ENCODE measurements at places on chromosomes 11 and 22.
A peak's percentile ranks its signal among the peaks of the same experiment; 100 is the strongest.

DNA sequence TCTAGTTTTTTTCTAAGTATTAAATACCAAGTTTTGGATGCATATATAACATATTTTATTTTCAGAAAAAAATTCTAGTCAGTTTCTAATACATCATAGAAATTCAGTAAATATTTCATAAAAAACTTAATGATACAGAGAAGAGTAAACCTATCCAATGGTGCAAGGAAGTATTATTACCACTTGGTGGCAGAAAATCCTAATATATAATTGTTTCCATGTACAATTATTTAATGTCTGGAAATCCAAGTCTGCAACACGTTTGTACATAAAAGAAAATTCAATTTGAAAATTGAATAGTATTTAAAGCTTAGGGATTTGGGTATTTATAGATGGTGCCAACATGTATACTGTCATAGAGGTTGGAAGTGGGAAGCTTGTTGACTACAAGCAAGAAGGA, 127.0 kb downstream of the TRPC6 start:
- H3K4me3 ChIP-seq, result no peak overlapping the region
- H3K27ac ChIP-seq, result no peak overlapping the region
- H3K27me3 ChIP-seq, result no peaks in the 10 kb centered on the region
- H3K36me3 ChIP-seq, result no peaks in the 10 kb centered on the region
- H3K4me1 ChIP-seq, result peaks cover 5% of the 10 kb centered on the region
- no peak for DNase-seq

DNA sequence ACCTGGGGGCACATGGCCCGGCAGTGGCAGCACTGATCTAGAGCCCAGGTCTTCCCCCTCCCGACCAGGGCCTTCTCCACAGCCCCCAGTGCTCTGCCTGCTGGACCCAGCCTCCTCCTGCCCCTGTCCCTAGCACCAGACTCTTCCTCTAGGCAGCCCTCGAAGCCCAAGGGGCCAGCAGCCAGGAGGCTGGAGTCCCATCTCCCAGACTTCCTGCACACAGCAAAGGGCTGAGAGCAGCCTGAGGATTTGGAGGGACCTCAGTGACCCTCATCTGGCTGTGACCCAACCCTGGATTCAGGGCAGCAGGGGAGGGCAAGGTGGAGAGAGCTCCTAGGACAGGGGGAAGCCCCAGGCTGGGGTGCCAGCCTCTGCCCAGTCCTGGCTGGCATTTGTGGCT, 3.0 kb downstream of the RHOD start:
- H3K4me1 ChIP-seq, result peaks cover 59% of the 10 kb centered on the region
- H3K27me3 ChIP-seq, result no peaks in the 10 kb centered on the region
- H3K36me3 ChIP-seq, result peaks cover 2% of the 10 kb centered on the region
- H3K27ac ChIP-seq, result peak overlapping the region; percentile 36
- DNase-seq, result no peak

GRCh38 chr11:74870485-74870884, 78.4 kb downstream of the XRRA1 start:
- H3K36me3 ChIP-seq, result peaks cover 16% of the 10 kb centered on the region
- DNase-seq, result no peak
- H3K27me3 ChIP-seq, result no peaks in the 10 kb centered on the region
- no peak overlapping the region for H3K27ac ChIP-seq
- H3K4me1 ChIP-seq, result no peaks in the 10 kb centered on the region
- no peak overlapping the region for H3K4me3 ChIP-seq

- H3K27ac ChIP-seq, result no peak overlapping the region
- H3K36me3 ChIP-seq, result no peaks in the 10 kb centered on the region
- H3K4me1 ChIP-seq, result peaks cover 58% of the 10 kb centered on the region
- DNase-seq, result no peak
These were observed 32.2 kb downstream of the RPL3 start for GRCh38 chr22:39287076-39287725.

DNA sequence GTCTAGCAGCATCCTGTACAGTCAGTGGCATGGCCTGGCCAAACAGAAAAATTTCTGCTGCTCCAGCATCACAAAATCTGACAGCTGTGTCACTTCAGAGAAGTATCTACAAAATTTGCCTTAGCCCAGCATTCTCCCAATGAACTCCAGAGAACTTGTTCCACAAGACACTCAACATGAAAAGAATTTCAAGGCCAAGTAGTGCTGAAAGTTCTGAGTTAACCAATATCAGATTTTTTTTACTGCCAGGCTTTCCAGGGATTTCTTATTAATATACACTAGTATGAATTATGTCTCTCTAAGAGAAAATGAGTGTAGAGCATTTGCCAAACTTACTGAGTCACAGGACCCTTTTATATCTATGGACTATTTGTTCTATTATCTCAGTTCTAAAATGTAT, 68.8 kb downstream of the OR5AK2 start:
- H3K27ac ChIP-seq, result no peak overlapping the region
- H3K4me1 ChIP-seq, result no peaks in the 10 kb centered on the region
- no peaks in the 10 kb centered on the region for H3K36me3 ChIP-seq
- DNase-seq, result no peak

GRCh38 chr11:92931746-92932422, 37.6 kb upstream of the MTNR1B start:
- H3K4me1 ChIP-seq, result no peaks in the 10 kb centered on the region
- no peak for DNase-seq
- H3K36me3 ChIP-seq, result no peaks in the 10 kb centered on the region
- H3K27me3 ChIP-seq, result peaks cover 3% of the 10 kb centered on the region
- no peak overlapping the region for H3K4me3 ChIP-seq
- no peak overlapping the region for H3K27ac ChIP-seq

DNA sequence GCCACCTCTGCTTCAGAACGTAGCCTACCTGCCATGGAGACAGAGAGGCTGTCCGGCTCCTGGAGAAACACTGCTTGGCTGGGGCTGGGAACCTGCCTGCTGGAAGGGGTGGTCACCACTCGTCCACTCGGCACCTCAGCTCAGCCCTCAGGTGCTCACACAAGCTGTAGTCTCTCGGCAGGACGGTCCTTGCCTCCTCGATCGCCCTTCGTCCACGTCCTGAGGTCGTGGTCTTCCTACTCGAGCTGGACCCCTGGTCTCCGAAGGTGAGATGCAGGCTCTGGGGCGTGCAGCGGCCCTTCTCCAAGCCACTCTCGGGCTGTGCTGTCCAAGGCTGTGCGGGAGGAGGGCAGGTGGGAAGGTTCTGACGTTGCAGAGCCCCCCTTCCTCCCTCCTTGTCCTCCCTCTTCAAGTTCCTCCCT, at the start of gene TBX10:
TSS of gene TBX10 (minus strand) at position 326 of the 422 bp plus-strand sequence. CDS start at position 35, 291 bp downstream.
- H3K4me3 ChIP-seq, result no peak within 1 kb of the TSS
- H3K27me3 ChIP-seq, result peaks cover 11% of the 10 kb centered on the region
- no peak within 1 kb of the TSS for H3K27ac ChIP-seq
- DNase-seq, result no peak
- peaks cover 4% of the 10 kb centered on the region for H3K4me1 ChIP-seq
- H3K36me3 ChIP-seq, result no peaks in the 10 kb centered on the region

DNA sequence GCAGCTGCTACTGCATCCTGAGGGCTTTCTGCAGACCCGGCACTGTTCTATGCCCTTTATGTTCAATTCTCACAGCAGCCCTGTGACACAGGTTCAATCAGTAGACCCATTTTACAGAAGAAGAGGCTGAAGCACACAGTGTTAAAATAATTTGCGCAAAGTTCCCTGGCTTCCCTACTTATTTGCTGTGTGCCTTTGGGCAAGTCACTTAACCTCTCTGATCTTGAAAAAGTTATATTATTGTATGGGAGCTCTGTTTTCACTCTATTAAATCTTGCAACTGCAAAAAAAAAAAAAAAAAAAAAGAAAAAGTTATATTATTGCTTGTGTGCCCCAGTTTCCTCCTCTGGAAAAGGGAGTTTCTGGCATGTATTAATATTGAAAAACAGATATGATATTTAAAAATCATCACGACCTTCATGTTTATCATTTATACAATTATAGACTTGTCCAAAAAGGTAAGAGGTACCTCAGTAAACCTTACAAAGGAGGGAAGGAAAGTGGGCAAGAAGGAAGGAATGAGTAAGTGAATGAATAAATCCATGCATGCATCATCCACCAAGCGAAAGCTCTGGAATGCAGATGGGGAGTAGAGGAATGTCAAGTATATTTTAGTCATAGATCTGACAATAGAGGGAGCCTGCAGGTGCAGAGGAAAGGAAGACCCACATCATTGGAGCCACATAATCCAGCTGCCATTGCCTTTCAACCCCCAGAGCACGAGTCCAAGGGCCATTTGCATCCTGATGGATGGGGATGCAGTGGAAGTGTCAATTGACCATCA, 21.2 kb upstream of the ISX start:
- H3K4me1 ChIP-seq, result no peaks in the 10 kb centered on the region
- no peak for DNase-seq
- H3K27ac ChIP-seq, result no peak overlapping the region
- H3K4me3 ChIP-seq, result no peak overlapping the region
- H3K27me3 ChIP-seq, result no peaks in the 10 kb centered on the region

- H3K36me3 ChIP-seq, result no peaks in the 10 kb centered on the region
- no peaks in the 10 kb centered on the region for H3K27me3 ChIP-seq
- no peak for DNase-seq
- no peak overlapping the region for H3K27ac ChIP-seq
These were observed 375.9 kb downstream of the GUCY1A2 start for GRCh38 chr11:106642331-106642730.

DNA sequence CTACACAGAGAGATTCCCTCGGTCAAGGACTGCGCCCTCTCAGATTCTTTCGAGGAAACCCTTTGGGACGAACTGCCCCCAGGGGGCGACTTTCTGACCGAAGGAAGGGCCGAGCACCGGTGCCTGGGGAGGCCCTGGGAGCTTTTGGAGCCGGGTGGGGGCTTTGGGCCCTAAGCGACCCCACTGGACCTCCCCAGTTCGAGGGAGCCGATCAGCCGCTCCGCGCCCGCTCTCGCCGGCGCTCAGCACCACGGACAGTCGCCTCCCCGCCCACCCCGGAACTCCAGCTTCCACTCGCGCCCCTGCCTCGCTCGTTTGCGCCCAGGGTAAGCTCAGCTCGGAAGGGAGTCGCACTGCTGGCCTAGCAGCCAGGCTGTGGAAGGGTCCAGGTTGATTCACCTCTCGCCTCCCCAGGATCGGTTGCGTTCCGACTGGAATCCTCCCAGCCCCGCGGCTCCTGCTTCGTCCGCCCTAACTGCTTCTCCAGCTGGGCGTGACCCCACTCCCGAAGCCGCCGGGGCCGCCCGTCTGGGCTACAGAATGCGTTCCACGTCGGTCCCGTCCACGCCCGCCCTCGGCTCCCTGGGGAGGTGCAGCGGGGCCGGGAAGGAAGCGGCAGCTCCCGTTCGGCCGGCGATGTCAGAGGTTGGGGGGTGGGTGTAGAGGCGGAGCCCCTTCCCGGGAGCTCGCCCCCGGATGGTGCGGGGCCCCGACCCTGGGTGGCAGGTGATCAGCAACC, 428 bp downstream of the SCN3B start:
- no peak for DNase-seq
- peaks cover 14% of the 10 kb centered on the region for H3K27me3 ChIP-seq
- H3K36me3 ChIP-seq, result no peaks in the 10 kb centered on the region
- H3K27ac ChIP-seq, result no peak overlapping the region

GRCh38 chr11:96430668-96431067, 40.9 kb downstream of the JRKL start:
- DNase-seq, result no peak
- H3K4me1 ChIP-seq, result no peaks in the 10 kb centered on the region
- no peak overlapping the region for H3K4me3 ChIP-seq
- no peaks in the 10 kb centered on the region for H3K36me3 ChIP-seq

GRCh38 chr11:34055218-34056000, 3.9 kb downstream of the CAPRIN1 start:
- H3K27me3 ChIP-seq, result no peaks in the 10 kb centered on the region
- no peak overlapping the region for H3K27ac ChIP-seq
- no peaks in the 10 kb centered on the region for H3K36me3 ChIP-seq
- peaks cover 21% of the 10 kb centered on the region for H3K4me1 ChIP-seq
- H3K4me3 ChIP-seq, result no peak overlapping the region

DNA sequence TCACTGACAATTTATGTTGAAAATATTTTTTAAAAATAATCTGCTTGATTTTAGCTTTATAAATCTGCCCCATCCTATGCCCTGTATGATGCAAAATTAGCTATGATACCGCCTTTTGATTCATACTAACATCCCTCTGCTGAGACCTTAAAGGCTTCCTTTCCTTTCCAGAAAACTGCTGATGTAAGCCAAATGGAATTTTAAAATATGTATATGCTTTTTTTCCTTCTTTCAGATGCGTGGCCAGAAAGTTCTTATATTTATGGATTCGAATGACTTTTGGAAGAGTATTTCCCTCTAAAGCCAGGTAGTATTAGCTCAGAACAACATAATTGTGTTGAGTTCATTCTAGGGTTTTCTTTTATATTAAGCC, 34.5 kb downstream of the SFI1 start:
- no peak overlapping the region for H3K27ac ChIP-seq
- H3K4me3 ChIP-seq, result no peak overlapping the region
- no peak for DNase-seq
- no peaks in the 10 kb centered on the region for H3K36me3 ChIP-seq

DNA sequence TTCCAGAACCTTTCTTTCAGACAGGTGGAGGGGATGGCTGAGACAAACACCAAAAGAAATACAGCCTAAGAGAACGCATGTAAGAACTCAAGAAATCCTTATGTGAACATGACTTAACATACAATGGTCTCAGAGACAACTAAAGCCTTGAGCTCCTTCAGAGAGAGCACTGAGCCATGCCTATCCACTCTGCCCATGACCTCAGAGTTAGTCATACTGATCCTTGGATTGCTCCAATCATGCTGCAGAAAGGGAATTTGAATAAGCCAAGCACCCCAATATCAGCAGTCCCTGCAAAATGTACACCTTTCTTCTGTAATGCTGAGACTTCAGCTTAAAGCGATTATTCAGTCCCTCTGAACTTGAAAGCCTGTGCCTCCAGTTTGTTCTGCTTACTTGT, 43.2 kb upstream of the CHKA start:
- H3K36me3 ChIP-seq, result peaks cover 19% of the 10 kb centered on the region
- no peaks in the 10 kb centered on the region for H3K27me3 ChIP-seq
- H3K4me3 ChIP-seq, result no peak overlapping the region

- no peaks in the 10 kb centered on the region for H3K27me3 ChIP-seq
- no peak for DNase-seq
- H3K27ac ChIP-seq, result no peak overlapping the region
- H3K36me3 ChIP-seq, result peaks cover 45% of the 10 kb centered on the region
- no peaks in the 10 kb centered on the region for H3K4me1 ChIP-seq
These were observed 36.9 kb upstream of the RAB1B start for GRCh38 chr11:66231561-66231960.

DNA sequence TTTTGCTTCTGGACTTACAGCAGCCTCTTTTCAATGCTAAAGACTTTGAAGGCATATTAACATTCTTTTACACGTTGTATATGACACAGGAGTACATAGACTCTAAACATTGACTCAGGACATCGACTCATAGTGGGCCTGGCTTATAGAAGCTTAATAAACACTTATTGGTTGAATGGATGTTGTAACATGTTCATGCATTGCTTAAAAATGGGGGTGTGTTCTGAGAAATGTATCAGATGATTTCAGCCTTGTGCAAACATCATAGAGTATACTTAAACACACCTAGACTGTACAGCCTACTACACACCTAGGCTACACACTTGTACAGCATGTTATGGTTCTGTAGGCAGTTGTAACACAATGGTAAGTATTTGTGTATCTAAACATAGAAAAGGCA, 17.9 kb downstream of the TTC17 start:
- peaks cover 1% of the 10 kb centered on the region for H3K36me3 ChIP-seq
- H3K4me3 ChIP-seq, result peak overlapping the region; percentile 19
- peak; percentile 17 for DNase-seq
- peaks cover 22% of the 10 kb centered on the region for H3K4me1 ChIP-seq

Data from keratinocyte (primary cell).